ENCODE measurements at places on chromosomes 12 and 14.

GRCh38 chr14:66511849-66512248 is 3.9 kb downstream of the GPHN start:
- DNase-seq: no peak

DNA sequence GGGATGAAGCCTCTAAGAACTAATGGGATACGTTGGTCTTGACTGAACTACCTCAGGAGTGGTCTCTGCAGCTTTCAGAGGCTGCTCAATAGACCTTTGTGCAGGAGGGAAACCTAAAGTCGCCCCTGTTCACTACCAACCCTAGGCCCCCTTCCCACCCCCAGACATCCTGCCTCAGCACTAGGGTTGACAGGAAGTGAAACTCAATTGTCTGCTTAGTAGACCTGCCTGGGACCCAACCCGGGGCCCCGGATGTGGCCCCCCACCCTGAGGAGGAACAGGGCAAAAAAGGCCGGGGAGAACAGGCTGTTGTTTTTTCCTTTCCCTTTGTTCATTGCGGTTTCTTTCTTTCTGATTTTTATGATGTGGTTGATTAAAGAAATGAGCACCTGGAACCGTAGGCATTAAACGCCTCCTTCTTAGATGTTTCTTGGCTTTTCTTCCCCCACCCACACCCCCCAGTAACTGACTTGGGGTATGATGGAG is 1.6 kb upstream of the DGKA start:
- DNase-seq: no peak

GRCh38 chr14:64598404-64598803 is 48.6 kb downstream of the PPP1R36 start:
- DNase-seq: no peak

GRCh38 chr12:8031872-8032241 is 659 bp upstream of the FOXJ2 start:
- no peak for DNase-seq

GRCh38 chr12:31516702-31517101 is 74.2 kb downstream of the DENND5B start:
- DNase-seq: no peak

Data from HS-27A (cell line).